ENCODE measurements at places on chromosomes 13 and 19.

GRCh38 chr13:111911754-111912452, 155.0 kb upstream of the SOX1 start:
- no peak for DNase-seq

GRCh38 chr13:27432611-27433210, 8.3 kb downstream of the GTF3A start:
- no peak for DNase-seq

DNA sequence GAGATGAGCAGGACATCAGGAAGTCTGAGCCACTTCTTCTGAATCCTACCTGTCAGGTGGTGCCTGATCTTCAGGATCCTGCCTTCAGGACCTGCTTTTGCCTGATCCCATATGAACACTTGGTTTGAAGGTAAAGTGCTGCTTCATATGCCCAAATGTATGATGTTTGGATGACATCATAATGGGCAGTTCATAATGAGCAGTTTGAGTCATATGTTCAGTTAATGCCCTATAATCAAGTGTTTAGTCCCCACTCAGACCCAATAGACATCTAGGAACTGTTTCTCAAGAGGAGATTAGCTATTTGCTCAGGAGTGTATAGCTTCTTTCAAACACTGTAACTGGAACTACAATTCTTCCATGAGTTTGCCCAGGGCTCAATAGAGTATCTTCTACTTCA, 58.8 kb downstream of the POLR1D start:
- DNase-seq = no peak

- peak; percentile 32 for DNase-seq
These were observed 88.8 kb downstream of the GNG7 start for GRCh38 chr19:2613507-2614295.

DNA sequence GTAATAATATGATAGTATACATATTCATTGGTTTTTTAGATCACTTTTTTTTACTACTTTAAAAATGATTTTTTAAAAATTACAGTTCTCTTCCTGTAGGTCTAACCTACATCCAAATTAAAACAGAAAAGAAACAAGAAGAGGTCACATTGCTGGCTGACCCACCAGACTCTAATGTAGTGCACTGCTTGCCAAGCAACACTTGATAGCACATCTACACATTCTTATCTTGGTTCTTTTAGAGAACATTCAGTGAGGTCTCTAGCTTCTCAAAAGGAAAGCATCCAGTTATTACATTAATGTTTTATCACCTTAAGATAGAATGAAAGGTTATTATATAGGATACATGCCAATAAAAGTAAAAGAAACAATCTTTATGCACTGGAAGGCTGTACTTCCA, 35.6 kb downstream of the NDFIP2 start:
- no peak for DNase-seq

DNA sequence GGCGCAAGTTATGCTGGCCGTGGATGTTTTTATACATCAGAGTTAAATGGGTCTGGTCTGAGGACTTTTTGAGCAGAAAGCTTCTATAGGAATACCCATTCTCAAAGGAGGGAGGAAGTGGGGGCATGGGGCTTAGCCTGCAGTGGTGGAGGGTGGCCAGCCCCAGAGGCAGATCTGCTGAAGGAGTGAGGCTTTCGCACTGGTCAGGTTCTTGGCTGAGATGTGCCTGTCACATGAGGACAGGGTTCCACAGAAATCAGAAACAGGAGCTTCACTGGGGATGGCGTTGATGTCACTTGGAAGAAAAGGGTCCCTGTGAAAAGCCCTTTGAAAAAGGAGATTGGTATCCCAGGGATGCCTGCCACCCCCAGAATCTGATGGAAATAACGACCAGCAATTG, 100.7 kb upstream of the MCF2L start:
- no peak for DNase-seq

Measured in RKO (cell line).